ENCODE measurements at places on chromosomes 6 and 20. TPM values are rescaled to one million over a fixed set of nuclear protein-coding genes. Genes with fewer than 3 reads are reported as not detected.

PACRG gene
- not detected for total RNA-seq

PCMT1 gene
- total RNA-seq: 277 TPM

ENPP5 gene
- total RNA-seq: 0.22 TPM

ZNF311 gene
- 4.6 TPM for total RNA-seq

MMP24 gene
- total RNA-seq: 1.7 TPM

SLC22A2 gene
- total RNA-seq: not detected

GPSM3 gene
- total RNA-seq: 12.9 TPM

NANP gene
- total RNA-seq: 13.3 TPM

BPIFA1 gene
- total RNA-seq: not detected

BCAS4 gene
- 16.2 TPM for total RNA-seq

POPDC3 gene
- not detected for total RNA-seq

MUC21 gene
- total RNA-seq: not detected

MCM9 gene
- total RNA-seq: 3.9 TPM

Data from M059J (cell line).